ENCODE measurements at places on chromosomes 2 and 18.

DNA sequence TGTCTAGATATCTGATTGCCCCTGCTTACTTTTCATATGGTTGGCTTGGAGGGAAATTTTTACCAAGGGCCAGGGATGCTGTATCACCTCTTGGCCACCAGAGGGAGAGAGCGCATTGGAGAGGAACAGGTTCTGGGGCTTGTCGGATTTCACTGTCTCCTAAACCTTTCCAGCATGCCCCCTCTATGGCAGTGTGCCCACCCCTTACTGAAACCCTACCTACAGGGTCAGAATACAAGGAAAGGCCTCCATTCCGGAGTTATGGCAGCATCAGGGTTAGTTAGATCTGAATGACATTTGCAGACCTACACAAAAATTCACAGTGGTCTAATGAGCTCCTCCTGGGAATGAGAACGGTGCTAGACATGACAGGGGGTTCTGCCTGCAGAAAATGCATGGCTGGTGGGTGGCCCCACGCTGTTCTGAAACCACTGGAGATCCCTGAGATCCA is 5.8 kb downstream of the SLC14A2 start:
- peak; percentile 3 for DNase-seq

- DNase-seq = no peak
Observed at GRCh38 chr2:216216951-216217903, 108.1 kb downstream of the XRCC5 start.

DNA sequence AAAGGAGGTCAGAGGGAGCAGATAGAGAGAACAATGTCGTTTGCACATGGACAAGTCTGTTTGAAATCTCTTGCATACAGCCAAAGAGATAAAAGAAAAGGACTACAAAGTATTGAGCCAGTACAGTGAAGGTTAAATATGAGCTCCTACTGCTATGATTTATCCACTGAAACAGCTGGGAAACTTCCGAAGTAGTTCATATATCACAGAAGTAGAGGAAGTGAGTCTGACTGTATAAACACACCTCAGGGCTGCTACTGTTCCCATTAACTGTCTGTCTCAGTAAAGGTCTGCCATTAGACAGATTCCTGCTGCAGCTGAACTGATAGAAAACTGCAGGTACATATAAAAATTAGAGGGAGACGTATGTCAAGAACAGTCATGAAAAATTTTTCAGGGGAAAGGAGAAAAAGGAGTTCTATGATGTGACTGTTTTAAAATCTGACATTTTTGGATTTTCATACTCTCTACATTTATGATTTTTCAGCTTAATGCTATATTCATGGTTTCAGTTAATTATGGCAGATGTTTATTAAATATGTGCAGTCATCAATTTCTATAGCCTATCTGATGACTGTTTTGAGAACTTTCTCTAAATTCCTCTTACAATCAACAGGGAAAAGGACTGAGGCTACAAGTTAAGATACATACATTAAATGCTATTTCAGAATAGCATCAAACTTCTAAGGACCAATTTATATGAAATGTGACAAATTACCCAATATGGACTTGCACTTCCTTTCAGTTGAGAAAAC is 364.7 kb downstream of the ERBB4 start:
- DNase-seq = no peak

DNA sequence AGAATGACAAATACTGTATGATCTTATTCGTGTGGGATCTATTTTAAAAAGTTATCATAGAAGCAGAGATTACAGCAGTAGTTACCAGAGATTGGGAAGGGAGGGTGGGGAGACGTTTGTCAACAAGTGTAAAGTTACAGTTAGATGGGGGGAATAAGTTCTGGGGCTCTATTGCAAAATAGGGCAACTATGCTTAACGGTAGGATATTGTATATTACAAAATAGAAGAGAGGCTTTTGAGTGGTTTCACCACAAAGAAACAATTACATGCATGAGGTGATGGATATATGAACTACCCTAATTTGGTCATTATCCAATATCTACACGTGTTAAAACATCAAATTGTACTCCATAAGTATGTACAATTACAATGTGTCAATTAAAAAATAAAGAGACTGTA is 123.4 kb upstream of the NOSTRIN start:
- DNase-seq = no peak

DNA sequence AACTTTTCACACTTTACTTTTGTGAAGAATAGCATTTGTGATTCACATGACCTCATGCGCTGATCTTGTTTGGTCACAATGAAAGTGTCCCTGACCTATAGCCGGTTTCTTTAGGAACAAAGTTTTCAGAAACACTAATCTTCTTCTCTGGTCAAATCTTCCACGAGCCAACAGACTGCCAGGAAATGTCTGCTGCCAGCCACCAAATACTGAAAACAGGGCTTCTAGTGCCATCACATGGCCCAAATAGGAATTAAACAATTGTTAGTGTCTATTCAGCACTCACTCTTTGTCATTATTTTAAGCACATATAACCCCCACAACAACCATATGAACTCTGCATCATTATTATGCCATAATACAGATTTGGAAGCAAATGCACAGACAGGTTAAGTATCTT is 286.5 kb upstream of the SYT4 start:
- no peak for DNase-seq

- no peak for DNase-seq
Observed at GRCh38 chr18:67926929-67927864, 410.7 kb upstream of the DSEL start.

DNA sequence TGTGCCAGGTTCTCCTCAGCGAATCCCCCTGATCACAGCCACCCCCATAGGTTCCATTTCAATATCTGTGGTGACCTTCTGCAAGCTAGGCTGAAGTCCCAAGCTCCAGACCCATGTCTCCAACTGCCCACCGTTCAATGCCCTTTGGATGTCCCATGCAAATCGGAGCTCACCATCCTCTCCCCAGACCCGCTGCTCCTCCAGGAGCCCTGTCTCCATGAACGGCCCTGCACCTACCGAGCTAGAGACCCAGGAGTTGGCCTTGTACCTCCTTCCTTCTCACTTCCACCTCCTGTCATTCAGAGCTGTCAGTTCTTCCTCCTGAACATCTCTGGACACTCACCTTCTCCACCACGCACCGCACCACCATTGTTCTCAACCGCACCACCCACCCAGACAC is 1.0 kb upstream of the FAHD2A start:
- no peak for DNase-seq

DNA sequence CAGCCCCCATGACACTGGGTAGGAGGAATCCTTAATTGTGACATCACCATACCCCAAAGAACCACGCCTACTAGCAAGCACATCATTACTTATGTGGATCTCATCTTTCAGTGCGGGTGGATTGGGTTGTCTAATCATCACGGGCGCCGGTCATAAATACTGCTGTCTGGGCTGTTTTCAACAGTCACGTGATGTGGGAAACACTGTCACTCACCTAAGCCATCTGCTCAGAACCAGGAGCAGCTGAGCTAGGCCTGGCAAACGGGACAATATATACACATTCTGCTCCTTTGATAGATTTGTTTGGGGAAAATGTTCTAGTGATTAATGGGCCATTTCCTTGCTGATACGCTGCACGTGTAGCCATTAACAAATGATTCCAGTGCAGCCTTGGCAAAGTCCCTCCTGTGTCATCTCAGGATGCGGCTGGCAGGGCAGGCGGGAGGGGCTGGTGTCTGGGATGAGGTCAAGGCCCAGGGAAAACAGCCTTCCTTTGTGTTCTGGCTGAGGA is 145.9 kb upstream of the COPS8 start:
- no peak for DNase-seq

Data from activated T-cell treated with anti-CD3 and anti-CD28 coated beads for 1 hour (primary cell).